Hematopoietic multipotent progenitor cell treated with erythropoietin and hydrocortisone succinate and interleukin-3 and kit ligand, for 8 days (in vitro differentiated cells): ENCODE measurements at places on chromosomes 16 and 17.
A peak's percentile ranks its signal among the peaks of the same experiment; 100 is the strongest.

DNA sequence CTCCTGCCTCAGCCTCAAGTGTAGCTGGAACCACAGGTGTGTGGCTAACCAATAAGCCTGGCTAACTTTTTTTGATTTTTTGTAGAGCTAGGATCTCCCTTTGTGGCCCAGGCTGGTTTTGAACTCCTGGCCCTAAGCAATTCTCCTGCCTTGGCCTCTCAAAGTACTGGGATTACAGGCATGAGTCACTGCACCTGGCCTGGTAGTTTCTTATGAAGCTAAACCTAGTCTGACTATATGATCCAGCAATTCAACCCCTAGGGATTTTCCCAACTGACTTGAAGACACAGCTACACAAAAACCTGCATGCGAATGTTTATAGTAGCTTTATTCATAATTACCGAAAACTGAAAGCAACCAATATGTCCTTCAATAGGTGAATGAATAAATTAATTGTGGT lies 176.2 kb upstream of the IRX3 start:
- no peak for DNase-seq

- no peak for DNase-seq
Observed at GRCh38 chr17:10071141-10071540, 127.3 kb downstream of the GAS7 start.

GRCh38 chr16:64983963-64984362 lies 137.9 kb downstream of the CDH11 start:
- DNase-seq = peak; percentile 9

GRCh38 chr16:66740010-66740409 lies 11.4 kb downstream of the DYNC1LI2 start:
- DNase-seq = peak; percentile 67

DNA sequence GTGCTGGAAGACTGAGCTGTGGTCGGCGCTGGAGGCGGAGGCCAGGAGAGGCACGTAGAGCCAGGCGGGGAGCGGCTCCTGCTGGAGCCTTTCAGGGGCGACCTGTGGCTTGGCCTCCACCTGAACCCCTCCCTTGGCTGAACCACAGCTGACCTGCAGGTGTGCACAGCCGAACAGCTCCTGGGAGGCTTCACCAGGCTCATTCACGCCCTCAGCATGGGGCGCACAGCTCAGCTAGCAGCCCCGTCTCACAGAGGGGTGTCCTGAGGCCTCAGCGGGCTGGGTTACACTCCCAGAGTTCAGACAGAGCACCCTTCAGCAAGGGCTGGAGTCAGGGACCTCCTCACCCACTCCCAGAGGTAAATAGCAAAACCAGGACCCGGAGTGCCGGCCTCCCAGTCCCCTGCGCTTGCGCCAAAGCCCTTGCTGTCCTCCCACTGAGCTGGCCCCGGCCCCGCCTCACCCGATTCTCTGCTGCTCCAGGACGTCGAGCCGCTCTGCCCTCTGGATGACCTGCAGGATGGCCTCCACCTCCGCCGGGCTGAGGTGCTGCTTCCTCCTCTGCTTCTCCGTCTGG lies 31.7 kb downstream of the RPH3AL start:
- no peak for DNase-seq

DNA sequence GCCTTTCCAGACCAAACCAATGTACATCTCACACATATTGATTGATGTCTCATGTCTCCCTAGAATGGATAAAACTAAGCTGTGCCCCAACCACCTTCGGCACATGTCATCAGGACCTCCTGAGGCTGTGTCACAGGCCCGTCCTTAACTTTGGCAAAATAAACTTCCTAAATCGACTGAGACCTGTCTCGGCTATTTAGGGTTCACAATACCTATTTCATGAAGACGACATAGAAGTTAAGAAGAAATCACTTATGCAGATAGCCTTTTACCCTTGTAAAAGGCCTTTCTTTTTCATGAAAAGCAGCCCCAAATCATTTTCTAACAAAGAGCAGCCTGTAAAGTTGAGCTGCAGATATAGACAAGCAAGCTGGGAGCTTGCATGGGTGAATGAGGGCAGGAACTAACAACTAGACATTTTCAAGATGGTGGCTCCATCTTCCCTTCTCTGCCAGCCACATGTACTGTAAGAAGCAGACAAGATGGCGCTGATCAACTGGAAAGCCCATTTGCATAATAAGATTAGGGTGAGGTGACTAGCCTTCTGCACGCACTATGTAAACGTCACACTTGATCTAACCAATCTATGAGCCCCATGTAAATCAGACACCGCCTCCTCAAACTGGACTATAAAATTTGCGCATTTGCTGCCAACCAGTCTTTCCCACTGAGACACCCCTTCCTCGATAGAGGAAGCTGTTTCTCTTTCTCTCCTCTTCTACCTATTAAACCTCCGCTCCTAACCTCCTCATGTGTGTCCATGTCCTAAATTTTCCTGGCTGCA lies 4.7 kb upstream of the KDM8 start:
- DNase-seq = no peak

DNA sequence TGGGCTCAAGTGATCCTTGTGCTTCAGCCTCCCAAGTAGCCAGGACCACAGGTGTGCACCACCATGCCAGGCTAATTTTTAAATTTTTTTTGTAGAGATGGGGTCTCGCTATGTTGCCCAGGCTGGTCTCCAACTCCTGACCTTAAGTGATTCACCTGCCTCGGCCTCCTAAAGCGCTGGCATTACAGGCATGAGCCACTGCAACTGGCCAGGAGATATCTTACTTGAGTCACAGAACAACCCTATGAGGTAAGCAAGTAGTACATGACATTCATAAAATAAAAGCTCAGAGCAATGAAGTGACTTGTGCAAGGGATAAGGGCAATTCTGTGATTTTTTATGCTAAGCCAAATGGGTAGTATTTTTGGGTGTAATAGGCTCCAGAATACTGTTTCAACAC lies 57.3 kb downstream of the CDC27 start:
- DNase-seq = no peak

- DNase-seq = no peak
Observed at GRCh38 chr16:53827741-53828140, 123.8 kb downstream of the FTO start.

DNA sequence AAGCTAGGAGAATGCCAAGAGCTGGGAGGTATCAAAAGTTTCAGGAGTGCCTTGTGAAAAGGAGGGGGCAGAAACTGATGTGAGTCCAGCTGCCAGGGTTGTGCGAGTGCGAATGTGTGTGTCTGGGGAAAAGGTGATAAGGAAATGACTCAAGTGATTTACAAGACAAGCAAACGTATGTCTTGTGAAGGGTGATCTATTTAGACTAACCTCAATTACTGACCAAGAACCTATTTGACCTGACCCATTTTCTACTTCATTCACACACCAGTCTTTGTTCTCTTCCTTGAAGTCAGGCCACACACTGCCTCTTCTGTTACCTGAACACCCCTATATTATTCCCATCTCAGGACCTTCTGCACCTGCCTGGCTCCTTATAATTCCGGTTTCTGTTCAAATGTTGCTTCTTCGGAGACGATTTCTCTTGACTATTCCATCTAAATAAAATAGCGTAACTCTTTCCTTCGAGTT lies 1.0 kb downstream of the GDE1 start:
- peak; percentile 95 for DNase-seq

DNA sequence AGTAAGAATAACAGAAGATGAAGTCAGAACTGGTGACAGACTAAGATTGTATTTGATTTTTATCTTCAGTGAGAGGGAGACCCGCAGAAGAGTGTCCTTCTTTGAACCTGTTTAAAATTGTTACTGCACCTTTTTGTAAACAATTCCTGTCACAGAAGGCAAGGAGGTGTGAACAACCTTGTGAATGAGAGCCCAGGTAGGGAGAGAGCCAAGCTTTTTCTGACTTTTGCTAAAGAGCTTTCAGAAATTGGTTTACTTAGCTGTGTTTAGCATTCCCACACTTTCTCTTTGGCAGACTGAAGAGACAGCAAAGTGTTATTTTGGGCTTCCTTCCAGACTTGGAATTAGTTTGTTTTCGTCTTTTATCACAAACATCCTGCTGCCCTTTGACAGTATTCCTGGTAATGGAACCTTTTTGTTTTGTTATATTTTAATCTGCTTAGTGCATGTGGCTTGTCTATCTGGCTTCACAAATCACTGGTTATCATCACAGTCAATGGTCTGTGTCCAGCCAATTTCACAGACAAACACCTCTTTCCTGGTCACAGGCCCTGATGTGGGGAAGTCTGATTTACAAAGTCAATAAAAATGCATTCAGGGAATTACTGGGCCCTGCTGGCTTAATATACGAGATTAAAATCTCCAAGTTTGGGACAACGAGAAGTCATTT lies 85.7 kb upstream of the HS3ST2 start:
- no peak for DNase-seq

- no peak for DNase-seq
Observed at GRCh38 chr17:14269473-14269872, 31.4 kb upstream of the HS3ST3B1 start.

GRCh38 chr16:58515871-58516767 lies 802 bp downstream of the SETD6 start:
- DNase-seq = peak; percentile 27

GRCh38 chr16:15542734-15543347 lies 100.1 kb downstream of the MARF1 start:
- no peak for DNase-seq

- no peak for DNase-seq
Observed at GRCh38 chr16:28260193-28260592, 32.1 kb upstream of the SBK1 start.

GRCh38 chr16:49695782-49696413 lies 160.0 kb downstream of the ZNF423 start:
- DNase-seq = no peak

- DNase-seq = peak; percentile 29
Observed at GRCh38 chr17:45048795-45049563, 2.5 kb downstream of the DCAKD start.

- DNase-seq = no peak
Observed at GRCh38 chr16:71669926-71670536, 44.0 kb downstream of the MARVELD3 start.

DNA sequence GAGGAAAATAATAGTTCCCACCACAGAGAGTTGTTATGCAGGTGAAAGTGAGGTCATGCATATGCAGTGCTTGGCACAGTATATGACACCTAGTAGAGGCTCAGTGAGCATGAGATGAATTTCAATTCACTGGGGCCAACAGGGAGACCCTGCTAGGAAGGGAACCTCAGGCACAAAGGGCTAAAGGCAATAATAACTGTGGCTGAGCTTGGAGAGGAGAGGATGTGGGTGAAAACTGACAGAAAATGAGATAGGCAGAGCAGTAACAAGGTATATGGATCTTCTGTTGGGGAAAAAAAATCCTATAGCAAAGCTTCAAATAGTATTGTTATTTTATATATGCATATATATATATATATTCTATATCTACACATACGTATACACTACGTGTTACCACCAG lies 25.0 kb upstream of the GINS3 start:
- no peak for DNase-seq

DNA sequence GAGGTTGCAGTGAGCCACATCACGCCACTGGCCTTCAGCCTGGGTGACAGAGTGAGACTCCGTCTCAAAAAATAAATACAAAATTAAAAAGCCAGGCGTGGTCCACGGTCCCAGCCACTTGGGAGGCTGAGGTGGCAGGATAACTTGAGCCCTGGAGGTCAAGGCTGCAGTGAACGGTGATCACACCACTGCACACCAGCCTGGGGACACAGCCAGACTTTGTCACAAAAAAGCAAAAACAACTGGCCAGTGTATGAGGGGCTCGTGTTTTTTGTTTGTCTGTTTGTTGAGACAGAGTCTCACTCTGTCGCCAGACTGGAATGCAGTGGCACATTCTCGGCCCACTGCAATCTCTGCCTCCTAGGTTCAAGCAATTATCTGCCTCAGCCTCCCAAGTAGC lies 1.2 kb upstream of the UBB start:
- DNase-seq = no peak

DNA sequence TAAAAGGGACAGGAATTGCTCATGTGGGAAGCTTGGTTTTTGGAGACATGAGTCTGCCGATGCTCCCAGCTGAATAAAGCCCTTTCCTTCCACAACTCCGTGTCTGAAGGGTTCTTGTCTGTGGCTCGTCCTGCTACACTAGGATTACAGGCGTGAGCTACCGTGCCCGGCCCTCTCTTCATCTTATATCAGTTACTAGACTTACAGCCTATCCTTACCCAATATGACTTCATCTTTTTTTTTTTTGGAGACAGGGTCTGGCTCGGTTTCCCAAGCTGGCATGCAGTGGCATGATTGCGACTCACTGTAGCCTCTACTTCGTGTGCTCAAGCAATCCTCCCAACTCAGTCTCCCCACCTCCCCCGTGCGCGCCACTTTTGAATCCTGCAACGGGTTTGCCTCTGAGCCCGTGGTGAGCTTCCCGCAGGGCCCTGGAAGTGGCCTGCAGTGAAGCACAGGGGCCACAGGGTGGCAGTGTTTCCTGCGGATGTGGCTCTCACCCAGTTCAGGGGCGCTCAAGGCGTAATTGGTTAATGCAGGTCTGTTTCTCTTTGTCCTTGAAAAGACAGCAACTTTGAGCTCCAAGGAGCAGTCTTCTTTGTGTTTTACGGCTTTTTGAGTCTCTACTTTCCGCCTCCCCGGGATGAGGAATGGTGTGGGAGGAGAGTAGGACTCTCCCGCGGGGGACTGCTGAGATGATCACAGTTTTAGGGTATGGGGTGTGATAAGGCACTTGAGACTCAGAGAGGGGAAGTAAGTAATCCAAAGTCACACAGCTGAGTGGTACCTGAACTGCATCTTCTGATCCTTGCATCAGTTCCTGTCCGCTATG lies 22.7 kb upstream of the GPRC5B start:
- DNase-seq = peak; percentile 65

- DNase-seq = peak; percentile 34
Observed at GRCh38 chr17:39928858-39929645, 1.5 kb downstream of the LRRC3C start.

DNA sequence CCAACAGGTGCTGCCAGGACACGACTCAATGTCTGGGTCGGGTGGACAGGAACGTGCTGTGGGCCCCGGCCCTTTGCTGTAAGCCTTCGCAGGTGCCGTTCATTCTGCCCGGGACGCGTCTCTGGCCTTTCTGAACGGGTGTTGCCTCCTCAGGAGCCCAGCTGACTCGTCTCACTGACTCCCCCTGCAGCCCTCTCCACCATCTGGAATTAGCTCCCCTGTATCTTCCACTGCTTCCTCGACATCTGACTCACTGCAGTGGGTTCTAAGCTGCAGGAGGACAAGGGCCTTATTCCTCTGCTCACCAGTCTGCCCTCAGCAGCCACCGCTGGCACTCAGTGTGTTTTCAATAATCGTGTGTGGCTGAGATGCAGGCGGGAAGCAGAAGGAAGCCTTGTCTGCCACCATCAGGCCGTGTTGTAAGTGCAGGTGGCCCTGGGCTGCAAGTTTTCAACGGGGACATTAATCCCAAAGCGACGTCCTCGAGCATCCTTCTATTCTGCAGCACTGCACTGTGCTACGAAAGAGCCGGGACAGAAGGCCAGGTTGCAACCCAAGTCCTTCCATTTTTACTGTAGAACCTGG lies 256.2 kb downstream of the FOXL1 start:
- DNase-seq = no peak

GRCh38 chr17:27379888-27380533 lies 76.2 kb upstream of the KSR1 start:
- no peak for DNase-seq

GRCh38 chr17:64781810-64782555 lies 119.9 kb upstream of the SMURF2 start:
- DNase-seq = no peak

DNA sequence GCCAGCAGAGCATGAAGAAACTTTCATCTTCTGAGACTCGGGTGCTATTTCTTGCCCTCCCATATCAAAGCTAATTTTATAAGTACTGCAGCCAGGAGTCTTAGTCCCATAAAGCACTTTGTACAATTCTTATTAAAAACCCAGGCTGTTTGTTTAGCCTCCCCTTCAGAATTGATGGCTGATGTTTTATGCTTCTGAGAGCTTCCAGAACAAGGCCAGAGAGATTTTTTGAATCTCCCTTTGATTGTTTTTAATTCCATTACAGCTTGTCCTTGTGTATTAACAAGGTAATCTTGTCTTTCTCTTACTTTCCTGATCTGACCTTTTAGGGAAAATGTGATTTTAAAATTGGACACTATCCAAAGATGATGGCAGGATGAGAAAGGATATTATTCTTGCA lies 16.3 kb downstream of the COQ7 start:
- no peak for DNase-seq
